Adrenal gland (tissue), 19 donors: ENCODE measurements at places on chromosomes 12 and 14. TPM values are rescaled to one million over a fixed set of nuclear protein-coding genes. Genes with fewer than 3 reads are reported as not detected.

The PROX2 gene
- total RNA-seq = not detected

The ADAMTS20 gene
- not detected for total RNA-seq

The SLC7A8 gene
- 26.7 TPM for total RNA-seq

GRCh38 chr12:112978163-112979040 lies at the start of gene OAS2:
Gene OAS2 (plus strand): TSS chr12:112978519. CDS start chr12:112978609, 90 bp downstream.
- peak; percentile 68 for DNase-seq

The GLT8D2 gene
- total RNA-seq = 12.4 TPM

The HELB gene
- total RNA-seq = 5.4 TPM

GRCh38 chr12:47954467-47955045 lies 8.8 kb upstream of the TMEM106C start:
- DNase-seq = no peak

GRCh38 chr14:94412671-94413638 lies 24.6 kb upstream of the SERPINA1 start:
- DNase-seq = no peak

The RPGRIP1 gene
- total RNA-seq = 1.1 TPM

- no peak for DNase-seq
Measured at GRCh38 chr12:79317179-79317847, 373.5 kb downstream of the PAWR start.

DNA sequence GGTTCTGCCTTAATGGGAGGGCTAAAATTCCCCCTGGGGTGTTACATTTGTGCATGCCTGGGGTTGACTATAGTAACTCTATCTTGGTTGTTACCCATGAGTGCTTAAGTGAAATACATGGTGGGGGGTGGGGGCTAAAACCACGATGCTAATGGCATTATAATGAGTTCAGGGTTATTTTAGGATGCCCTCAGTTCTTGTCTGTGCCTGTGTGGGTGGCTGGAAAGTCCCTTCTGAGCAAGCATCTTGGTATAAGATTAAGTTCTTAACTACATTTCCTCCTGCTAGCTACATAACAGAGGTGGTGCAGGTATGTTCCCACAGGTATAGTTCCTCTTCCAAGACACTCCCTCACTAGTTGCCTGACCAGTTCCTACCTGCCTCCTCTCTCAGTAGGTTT lies 822.3 kb downstream of the LRFN5 start:
- DNase-seq = no peak

The FAR2 gene
- 1.9 TPM for total RNA-seq

The POLE2 gene
- 10.4 TPM for total RNA-seq

- DNase-seq = no peak
Measured at GRCh38 chr12:112230136-112230535, 104.8 kb downstream of the TRAFD1 start.

DNA sequence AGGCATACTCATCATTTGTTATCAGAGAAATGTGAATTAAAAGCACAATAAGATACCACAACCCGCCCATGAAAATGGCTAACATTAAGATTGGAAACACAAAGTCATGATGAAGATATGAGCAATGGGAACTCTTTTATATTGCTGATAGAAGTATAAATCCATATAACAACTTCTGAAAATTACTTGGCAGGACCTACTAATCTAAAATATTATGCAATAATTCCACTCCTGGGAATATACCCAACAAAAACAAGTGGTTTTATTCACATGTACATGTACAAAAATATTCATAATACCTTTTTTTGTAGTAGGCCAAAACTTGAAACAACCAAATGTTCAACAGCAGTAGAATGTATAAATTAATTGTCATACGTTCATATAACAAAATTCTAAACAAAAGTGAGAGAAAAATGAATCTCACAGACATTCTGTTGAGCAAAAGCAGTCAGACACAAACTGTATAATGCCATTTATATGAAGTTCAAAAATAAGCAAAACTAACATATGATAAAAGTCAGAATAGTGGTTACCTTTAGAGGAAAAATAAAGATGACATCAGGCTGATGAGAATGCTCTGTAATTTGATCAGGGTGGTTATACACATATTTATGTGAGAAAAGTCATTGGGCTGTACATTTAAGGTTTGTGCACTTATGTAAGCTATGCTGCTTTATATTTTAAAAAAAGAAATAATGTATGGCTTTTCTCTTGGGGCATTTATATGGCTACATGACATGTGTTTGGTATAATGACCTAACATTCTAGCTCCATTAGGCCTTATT lies 309.2 kb upstream of the KITLG start:
- DNase-seq = no peak

DNA sequence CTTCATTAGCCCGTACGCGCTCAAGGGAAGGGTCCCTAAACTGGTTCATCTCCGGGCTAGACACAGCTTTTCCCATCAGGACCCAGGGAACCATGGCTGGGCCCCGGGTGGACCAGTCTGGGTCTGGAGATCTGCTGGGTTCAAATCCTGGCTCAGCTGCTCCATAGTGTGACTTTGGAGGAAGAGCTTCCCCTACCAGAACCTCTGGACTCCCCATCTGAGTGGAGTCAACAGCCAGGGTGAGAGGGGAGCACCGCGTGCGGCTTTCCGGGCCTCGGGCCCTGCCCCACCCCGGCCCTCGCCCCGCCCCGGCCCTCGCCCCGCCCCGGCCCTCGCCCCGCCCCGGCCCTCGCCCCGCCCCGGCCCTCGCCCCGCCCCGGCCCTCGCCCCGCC lies 41.2 kb downstream of the BEGAIN start:
- no peak for DNase-seq
